ENCODE measurements at places on chromosomes 16 and 17. TPM values are rescaled to one million over a fixed set of nuclear protein-coding genes. Genes with fewer than 3 reads are reported as not detected.
A peak's percentile ranks its signal among the peaks of the same experiment; 100 is the strongest.

- no peaks in the 10 kb centered on the region for H3K36me3 ChIP-seq
- H3K27ac ChIP-seq = no peak overlapping the region
- H3K4me3 ChIP-seq = no peak overlapping the region
These were observed 35.7 kb upstream of the MED9 start for GRCh38 chr17:17440938-17441675.

- no peak overlapping the region for H3K4me3 ChIP-seq
- H3K36me3 ChIP-seq = no peaks in the 10 kb centered on the region
- no peaks in the 10 kb centered on the region for H3K27me3 ChIP-seq
- DNase-seq = no peak
- H3K27ac ChIP-seq = no peak overlapping the region
- no peaks in the 10 kb centered on the region for H3K4me1 ChIP-seq
These were observed 429.0 kb upstream of the CDH5 start for GRCh38 chr16:65937455-65937854.

GRCh38 chr17:56603486-56604238 is 10.2 kb downstream of the NOG start:
- no peak for DNase-seq
- peaks cover 12% of the 10 kb centered on the region for H3K4me1 ChIP-seq
- H3K36me3 ChIP-seq = no peaks in the 10 kb centered on the region
- no peak overlapping the region for H3K4me3 ChIP-seq
- peaks cover 6% of the 10 kb centered on the region for H3K27me3 ChIP-seq

DNA sequence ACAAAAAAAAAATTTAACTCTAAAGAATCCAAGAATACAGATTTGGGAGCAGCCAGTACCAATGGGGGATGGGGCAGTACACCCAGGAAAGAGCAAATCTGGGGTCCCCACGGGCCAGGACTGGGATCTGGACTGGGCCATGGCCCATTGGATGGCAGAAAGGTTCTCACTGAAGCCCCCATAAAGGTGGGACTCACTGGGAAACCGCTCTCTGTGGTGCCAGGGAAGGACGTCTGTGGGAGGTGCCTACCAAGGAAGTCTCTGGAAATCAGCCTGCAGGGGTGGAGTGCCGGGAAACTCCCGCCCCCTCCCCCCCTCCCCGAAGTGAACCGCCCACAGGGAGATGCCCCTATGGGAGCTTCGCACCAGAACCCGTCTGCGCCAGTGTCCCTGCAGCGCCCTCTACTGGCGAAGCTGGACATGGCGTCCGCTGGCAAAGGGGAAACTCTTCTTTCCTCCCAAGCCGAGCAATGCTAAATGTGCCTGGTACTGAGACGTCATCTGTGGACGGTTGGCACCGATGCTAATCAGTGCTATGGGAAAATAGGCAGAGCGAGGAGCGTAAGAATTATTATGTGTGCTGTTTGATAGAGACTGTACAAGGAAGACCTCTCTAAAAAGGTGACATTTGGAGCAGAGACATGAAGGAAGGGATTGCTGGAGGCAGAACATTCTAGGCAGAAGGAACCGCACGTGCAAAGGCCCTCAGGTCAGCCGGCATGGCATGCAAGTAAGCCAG is 671.1 kb downstream of the WWOX start:
- H3K4me3 ChIP-seq = no peak overlapping the region
- H3K27me3 ChIP-seq = no peaks in the 10 kb centered on the region
- H3K36me3 ChIP-seq = no peaks in the 10 kb centered on the region
- peak; percentile 55 for DNase-seq

GRCh38 chr17:67476787-67477335 is 99.8 kb downstream of the PITPNC1 start:
- H3K27me3 ChIP-seq = no peaks in the 10 kb centered on the region
- no peaks in the 10 kb centered on the region for H3K36me3 ChIP-seq
- no peak for DNase-seq
- no peak overlapping the region for H3K4me3 ChIP-seq
- peaks cover 14% of the 10 kb centered on the region for H3K4me1 ChIP-seq

DNA sequence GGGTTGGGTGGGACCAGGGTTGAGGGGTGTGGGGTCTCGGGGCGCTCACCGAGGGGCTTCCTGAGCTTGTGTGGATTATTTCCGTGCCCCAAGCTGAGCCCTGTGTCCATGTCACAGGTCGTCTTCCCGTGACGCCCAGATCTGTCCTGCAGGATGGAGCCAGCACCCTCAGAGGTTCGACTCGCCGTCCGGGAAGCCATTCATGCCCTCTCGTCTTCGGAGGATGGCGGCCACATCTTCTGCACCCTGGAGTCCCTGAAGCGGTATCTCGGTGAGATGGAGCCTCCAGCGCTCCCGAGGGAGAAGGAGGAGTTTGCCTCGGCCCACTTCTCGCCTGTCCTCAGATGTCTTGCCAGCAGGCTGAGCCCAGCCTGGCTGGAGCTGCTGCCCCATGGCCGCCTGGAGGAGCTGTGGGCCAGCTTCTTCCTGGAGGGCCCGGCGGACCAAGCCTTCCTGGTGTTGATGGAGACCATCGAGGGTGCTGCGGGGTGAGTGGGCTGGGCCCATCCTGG is 1.0 kb downstream of the TELO2 start:
- no peaks in the 10 kb centered on the region for H3K27me3 ChIP-seq
- H3K36me3 ChIP-seq = peaks cover 35% of the 10 kb centered on the region
- H3K4me1 ChIP-seq = peaks cover 16% of the 10 kb centered on the region
- no peak for DNase-seq
- H3K27ac ChIP-seq = no peak overlapping the region
- H3K4me3 ChIP-seq = peak overlapping the region; percentile 82

NT5C gene
- polyA plus RNA-seq = 103 TPM

PRKCB gene
- 21.9 TPM for polyA plus RNA-seq

KAT8 gene
- polyA plus RNA-seq = 72.9 TPM

SLC6A2 gene
- polyA plus RNA-seq = 0.25 TPM

CBX2 gene
- 4.4 TPM for polyA plus RNA-seq

NATD1 gene
- 4.8 TPM for polyA plus RNA-seq

DNAH17 gene
- polyA plus RNA-seq = 0.30 TPM

Measured in thymus (tissue), 14 donors.